WTC11 (cell line): ENCODE measurements at places on chromosomes 16 and 17. TPM values are rescaled to one million over a fixed set of nuclear protein-coding genes. Genes with fewer than 3 reads are reported as not detected.
A peak's percentile ranks its signal among the peaks of the same experiment; 100 is the strongest.

DNA sequence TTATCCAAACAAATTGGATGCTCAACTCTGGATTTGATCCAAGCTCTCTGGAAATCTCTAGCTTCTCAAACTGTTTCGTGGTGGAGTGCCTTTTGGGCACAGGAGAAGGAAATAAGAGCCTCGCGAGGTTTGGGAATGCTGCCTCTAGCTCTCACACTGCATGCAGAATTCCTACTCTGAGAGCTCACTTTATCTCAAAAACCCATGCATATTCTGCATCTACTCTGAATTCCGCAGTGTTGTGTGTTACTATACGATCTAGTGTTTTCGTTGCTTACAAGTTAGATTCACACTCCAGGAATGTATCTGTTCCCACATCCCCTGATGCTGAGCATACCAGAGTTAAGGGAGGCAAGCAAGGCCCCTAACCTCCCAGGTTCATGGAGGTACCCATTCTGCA lies 462.7 kb downstream of the WWOX start:
- DNase-seq: no peak

- peak; percentile 66 for DNase-seq
Observed at GRCh38 chr16:10256784-10257641, 74.8 kb upstream of the GRIN2A start.

GRCh38 chr16:82046941-82047340 lies 11.9 kb downstream of the HSD17B2 start:
- no peak for DNase-seq

DNA sequence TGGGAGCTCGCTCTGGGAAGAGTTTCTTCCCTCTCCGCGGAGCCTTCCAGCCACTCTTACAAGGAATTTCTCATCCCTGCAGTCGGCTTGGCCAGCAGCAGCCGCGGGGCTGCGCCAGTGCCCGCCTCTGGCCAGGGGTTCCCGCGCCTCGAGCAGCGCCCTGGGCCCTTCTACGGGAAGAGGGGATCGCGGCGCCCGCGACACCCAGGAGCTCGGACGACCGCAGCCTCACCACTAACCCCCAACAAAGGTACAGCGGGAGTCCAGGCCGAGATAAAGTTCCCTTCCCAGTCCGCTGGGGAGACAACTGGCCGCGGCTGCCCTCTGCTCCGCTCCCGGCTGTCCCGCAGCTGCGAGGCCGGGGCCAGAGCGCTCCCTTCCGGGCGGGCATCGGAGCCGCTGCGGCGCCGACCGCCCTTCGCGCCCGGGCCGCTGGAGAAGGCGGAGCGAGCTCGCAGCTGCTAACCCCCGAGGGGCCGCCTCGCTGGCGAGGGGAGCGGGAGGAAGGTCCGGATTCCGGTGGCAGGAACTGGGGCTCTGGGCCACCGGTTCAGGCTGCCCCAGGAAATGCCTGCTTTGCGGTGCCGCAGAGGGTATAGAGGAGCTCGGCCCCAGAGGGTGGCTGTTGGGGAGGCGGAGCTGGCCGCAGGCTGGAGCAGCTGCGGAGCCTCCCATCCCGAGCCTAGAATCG lies 3.6 kb upstream of the HS3ST3B1 start:
- peak; percentile 77 for DNase-seq

The DNAAF8 gene
- 0.09 to 0.41 TPM (median 0.14 TPM) in 3 replicates for total RNA-seq

GRCh38 chr16:80627108-80627507 lies 86.3 kb downstream of the DYNLRB2 start:
- no peak for DNase-seq

DNA sequence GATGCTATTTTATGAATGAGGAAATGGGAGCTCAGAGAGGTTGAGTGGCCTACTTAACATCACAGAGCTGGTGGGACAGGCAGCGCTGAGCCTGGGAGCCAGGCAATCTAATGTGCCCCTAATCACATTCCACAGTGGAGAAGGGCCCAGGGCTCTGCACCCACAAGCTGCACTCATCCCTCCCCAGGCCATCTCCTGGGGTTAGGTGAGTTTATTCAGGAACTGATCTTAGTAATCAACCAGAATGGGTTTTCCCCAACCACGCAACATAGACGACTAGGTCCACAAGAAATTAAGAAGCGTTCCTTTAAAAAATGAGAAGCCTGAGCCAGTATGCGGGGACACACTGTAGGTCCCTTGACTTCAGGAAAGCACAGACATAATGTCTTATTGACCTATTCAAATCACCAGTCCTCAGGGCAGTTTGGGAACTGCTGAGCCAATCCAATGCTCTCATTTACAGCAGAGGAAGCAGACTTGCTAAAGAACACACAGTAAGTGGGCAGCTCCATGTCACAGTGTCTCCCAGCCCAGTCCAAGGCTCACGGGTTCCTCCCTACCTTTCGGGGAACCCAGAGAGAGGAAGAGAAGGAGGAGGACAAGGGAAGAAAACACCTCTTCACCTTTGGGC lies 2.3 kb downstream of the MPP3 start:
- DNase-seq: no peak

DNA sequence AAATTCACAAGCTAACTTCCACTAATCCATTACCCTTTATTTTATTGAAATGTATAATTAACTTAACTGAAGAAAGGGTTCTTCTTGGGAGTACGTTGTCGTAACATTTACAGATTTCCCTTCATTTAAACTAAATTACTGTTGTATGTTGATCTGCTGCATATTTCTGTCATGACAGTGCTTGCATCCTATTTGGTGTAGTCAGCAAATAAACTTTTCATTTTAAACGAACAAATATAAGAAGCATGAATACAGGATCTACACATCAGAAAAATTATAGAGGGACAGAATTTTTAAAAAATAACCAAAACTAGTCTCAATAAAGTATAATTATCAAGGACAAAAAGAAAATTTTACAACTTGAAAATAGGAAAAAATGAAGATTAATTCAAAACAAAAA lies 66.5 kb upstream of the ZNF267 start:
- DNase-seq: no peak

The STAC2 gene
- 3.9 to 4.2 TPM (median 4.0 TPM) in 3 replicates for total RNA-seq

The OTOP2 gene
- total RNA-seq: not detected in 3 replicates

- DNase-seq: no peak
Observed at GRCh38 chr16:52099382-52099781, 447.6 kb downstream of the TOX3 start.
